ENCODE measurements at places on chromosomes 6 and 20.
A peak's percentile ranks its signal among the peaks of the same experiment; 100 is the strongest.

- DNase-seq: no peak
Observed at GRCh38 chr6:53906103-53906502, 111.3 kb downstream of the LRRC1 start.

- DNase-seq: no peak
Observed at GRCh38 chr6:164551706-164552105, 757.7 kb downstream of the C6orf118 start.

DNA sequence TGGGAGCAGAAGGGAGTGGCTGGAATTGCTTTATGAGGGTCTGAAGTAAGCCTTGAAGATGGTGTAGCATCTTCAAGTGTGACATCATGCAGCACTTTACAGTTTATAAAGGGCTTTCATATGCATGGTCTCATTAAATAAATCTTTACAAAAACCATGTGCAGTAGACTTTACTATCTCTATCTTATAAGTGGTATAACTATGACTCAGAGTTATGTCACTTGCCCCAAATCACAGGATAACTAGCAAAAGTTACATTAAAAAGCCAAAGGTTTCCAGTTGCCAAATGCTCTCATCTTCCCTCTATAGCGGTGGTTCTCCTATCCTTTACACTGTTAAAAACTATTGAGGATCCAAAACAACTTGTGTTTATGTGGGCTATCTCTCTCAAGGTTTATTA, 687.7 kb upstream of the MARCKS start:
- DNase-seq: no peak

DNA sequence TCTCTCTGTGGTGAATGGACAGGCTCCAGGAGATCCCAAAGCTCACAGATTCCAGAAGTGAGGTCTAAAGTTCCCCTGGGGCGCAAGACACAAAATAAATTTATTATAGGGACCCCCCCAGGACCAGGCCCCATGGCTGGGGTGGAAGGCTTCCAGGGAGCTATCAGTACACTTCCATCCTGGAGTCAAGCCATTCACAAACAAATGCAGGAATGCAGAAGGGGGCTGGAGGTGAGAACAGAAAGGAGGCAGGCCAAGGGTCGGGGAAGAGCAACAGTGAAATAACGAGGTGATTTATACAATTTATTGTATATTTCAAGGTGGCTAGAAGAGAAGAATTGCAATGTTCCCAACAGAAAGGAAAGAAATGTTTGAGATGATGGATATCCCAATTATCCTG, 126.9 kb downstream of the LY86 start:
- no peak for DNase-seq

DNA sequence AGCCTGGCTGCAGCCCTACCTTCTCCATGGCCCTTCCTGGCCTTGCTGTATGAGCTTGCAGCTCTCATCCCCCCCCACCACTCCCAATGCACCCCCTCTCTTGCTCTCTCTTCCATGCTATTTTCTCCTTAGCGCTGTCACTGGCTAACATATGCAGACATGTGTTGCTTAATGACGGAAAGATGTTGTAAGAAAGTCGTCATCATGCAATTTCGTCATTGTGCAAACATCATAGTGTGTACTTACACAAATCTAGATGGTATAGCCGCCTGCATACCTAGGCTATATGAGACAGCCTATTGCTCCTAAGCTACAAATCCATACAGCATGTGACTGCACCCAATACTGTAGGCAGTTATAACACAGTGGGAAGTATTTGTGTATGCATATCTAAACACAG, 27.0 kb downstream of the ANGPT4 start:
- peak; percentile 11 for DNase-seq

- DNase-seq: no peak
Observed at GRCh38 chr6:28258877-28259777, at the start of gene NKAPL. TSS of gene NKAPL (plus strand) at chr6:28259297. CDS start at chr6:28259372, 75 bp downstream.

DNA sequence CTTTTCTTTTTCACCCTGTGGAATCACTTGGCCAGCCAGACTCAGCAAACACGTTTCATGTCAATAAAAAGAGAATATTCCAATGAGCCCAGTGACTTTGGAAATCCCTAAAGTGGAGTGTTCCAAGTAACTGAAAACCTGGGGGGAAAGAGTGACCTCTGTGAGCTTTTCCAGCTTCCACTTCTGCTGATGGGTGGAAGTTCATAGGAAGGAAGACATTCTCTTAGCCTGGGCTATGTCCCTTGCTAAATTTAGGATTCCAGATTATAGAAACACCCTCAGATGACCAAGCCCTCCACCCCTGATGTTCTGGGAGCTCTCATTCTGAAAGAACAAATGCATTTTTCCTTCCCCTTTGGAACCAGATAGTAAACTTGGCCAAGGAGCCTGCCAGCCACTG, 44.8 kb upstream of the EDN1 start:
- no peak for DNase-seq

- DNase-seq: no peak
Observed at GRCh38 chr20:41030061-41030460, 1.4 kb downstream of the TOP1 start.

DNA sequence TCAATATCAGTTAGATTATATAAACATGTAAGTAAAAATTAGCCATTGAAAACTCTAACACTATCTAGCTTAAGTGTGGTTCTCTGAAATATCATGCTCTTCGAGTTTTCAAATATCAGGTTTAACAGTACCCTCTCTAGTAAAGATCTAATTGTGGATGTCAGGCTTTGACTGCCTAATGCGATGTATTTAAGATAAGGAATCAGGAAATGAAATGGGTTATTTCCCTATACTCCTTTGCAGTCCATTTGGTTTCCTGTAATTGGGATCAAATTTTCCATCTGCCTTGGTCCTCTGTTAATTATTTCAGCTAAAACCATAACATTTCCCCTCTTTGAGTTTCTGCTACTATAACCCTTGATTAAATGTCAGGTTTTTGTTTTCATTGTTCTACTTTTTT, 361.3 kb upstream of the MMS22L start:
- DNase-seq: no peak

DNA sequence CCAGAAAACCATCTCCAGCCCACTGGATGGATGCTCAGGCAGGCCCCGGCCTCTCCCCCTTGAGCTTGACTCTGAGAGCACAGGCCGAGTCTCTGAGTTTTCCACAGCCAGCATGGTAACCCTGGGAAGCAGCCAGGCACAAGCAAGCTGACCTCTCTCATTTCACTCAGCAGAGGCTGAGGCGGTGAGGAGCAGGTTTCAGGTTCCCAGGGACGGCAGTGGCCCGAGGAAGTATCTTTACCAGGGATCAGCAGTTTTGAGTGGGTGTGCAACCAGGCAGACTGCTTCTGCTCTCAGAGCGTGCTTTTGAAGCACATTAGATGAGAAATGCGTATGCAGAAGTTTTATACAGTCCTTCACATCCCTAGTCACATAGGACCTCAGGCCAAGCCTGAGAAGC, 12.6 kb downstream of the HCK start:
- no peak for DNase-seq

- DNase-seq: no peak
Observed at GRCh38 chr6:157143171-157143889, 180.0 kb downstream of the TMEM242 start.

- DNase-seq: no peak
Observed at GRCh38 chr6:142871910-142872331, 73.1 kb downstream of the HIVEP2 start.

- no peak for DNase-seq
Observed at GRCh38 chr6:148239215-148239614, 103.4 kb upstream of the SASH1 start.

DNA sequence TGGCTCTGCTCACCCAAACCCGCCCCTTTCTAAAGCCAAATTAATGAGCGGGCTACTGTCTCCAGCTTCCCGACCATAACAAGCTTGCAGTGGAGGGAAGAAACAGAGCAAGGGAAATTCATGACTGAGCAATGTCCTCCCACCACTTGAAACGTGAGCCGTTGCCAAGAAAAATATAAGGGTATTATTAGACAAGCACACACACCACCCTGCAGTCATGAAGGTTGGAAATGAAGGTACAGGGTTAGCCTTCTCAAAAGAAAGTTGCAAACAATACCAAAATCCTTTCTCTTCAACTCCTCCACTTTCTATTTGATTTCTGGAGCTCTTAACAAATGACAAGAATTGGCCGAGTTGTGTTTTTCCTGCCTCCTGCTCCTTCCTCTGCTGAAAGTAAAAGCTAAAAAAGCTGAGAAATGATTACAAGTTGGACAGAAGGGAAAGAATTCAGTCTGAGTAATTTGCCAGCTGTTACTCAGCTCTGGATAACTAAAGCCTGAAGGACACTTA, 151.1 kb upstream of the B3GAT2 start:
- no peak for DNase-seq

DNA sequence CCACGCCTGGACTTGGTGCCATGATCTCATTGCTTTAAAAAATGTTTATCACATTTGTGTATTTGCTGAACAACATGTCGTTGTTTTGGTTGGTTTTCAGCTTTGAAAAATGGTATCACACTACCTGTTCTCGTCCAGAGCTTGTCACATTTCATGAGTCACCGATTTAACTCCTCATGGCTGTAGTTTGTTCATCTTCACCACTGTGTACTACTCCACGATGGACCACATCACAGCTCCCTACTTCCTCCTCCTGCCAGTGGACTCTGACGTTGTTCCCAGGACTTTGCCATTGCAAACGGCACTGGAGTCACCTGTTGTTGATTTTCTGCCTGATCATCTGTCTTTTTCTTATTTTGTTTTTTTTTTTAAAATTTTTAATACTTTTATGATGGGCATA, 157.7 kb downstream of the ERMARD start:
- DNase-seq: no peak

DNA sequence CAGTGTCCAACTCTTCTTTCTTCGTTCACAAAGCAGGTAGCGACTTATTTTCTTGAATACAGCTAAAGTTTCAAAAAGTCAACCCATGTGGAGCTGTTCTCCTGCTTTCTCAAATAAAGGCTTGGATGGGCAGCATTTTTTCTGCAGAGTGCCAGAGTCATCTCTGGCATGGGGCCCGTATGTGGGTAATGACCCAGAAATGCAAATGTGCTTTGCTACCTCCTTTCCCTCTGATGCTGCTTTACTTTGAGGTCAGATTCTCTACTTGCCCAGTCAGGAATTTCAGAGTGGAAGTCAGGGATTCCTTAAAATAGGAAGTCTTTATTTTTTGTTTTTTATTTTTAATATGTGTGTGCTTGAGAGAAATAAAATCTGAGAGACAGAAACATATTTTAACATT, 4.9 kb downstream of the NKAIN2 start:
- no peak for DNase-seq
